ENCODE measurements at places on chromosomes 1 and 21.

DNA sequence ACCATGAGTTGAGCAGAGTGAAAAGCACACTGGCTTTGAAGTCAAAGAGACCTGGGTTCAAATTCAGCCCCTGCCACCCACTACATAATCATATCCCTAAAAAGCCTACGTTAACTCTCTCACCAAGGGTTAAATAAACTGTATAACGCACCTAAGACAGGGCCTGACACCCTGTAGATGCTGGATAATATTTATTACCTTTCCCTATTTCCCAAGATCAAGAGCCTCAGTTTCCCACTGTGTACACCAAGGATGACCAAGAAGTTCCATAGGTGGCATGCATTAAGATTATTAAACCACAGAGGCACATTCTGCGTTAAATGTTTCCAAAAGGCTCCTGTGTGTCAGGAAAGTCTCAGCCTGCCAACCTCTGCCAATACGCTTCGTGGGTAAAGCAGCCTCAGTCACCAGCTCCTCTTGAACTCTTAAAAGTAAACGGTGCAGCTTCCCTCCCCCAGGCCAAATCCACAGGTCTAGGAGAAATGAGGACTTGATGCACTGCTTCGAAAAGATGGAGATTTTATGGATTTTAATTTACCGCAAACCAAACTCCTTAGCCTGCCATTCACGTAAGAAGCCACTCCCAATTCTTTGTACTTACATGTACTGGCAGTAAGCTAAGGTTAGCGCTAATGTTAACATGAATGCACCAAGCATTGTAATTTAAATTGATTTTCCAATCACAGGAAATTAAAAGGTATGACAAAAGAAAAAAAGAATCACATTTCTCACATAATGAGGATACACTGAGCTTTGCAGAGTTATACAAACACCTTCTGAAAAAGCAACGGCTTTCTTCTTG is 2.6 kb downstream of the USP24 start:
- no peak for DNase-seq

DNA sequence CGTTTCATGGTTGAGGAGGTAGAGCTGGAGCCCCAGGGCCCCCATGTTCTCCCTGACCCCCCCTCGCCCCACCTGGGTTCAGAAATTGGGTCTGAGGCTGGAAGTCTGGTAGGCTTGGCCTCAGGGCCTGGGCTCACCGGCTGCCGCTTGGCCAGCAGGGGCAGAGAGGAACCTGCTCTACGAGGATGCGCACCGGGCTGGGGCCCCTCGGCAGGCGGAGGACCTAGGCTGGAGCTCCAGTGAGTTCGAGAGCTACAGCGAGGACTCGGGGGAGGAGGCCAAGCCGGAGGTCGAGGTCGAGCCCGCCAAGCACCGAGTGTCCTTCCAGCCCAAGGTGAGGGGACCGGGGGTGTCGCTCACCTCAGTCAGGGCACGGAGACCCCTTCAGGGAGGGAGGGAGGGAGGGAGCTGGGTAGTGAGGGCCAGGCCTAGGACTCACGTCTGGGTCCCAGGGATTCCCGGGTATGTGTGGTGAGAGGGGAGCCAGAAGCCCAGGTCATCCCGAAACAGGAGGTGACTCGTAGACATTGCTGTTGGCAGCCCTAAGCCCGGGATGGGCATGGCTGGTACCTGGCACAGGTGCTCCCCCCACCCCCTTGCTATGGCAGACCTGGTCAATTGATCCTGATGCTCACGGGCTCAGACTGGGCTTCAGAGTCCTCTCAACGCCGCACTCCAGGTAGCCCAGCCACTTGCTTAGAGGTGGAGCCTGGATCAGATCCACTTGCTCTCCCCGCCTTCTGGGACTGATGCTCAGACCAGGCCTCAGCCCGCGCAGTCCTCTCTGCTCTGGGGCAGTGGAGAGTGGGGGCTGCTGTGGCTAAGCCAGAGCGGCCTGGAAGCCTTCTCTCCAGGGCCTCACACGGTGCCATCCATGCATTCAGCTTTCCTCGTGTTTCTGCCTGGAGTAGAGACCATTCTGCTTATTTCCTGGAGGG is 68.4 kb downstream of the ARHGEF10L start:
- no peak for DNase-seq

DNA sequence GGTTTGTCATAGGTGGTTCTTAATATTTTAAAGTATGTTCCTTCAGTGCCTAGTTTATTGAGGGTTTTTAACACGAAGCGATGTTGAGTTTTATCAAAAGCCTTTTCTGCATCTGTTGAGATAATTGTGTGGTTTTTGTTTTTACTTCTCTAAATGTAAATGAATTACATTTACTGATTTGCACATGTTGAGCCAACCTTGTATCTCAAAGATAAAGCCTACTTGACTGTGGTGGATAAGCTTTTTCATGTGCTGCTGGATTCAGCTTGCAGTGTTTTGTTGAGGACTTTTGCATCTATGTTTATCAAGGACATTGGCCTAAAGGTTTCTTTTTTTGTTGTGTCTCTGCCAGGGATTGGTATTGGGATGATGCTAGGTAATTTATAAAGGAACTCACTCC is 142.5 kb downstream of the PRDM2 start:
- no peak for DNase-seq

DNA sequence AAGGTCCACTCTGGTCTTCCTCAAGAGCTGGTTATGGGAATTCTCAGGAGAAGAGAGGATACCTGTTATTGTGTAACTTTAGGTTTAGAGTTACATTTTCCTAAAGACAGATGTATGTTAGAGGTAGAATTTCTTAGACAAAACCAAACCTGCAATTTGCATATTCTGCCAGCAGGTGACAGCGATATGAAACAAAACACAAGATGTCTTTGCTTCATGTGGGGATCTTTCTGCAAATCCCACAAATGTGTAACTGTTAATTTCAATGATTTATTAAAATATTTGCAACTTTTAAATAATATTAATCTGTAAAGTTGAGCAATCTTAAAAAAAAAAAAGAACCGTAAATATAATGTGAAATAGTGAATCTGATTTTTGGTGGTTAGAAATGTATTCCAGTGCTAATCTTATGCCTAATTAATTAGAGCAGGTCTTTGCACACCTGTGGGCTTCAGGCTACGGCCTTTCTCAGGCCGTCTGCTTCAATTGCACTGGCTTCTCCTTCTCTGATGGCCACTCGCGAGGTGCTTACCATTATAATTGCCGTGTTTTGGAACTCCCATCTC is 33.4 kb downstream of the FAM78B start:
- DNase-seq: no peak

DNA sequence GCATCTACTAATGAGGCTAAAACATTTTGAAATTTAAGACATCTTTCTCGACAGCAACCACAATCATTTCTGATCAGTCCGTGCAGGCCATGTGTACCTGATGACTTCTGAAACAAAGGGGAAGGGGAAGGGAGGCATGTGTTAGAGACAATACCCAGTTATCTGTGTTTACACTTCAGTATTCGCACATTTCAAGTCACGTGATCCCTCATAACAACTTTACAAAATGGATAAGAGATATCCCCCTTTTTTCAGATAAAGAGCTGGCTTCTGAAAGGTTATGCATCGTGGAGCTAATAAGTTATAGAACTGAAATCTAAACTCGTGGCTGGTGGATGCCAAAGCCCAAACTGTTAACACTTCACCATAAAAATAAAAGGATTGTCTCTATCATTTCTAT is 175.7 kb downstream of the CHRM3 start:
- no peak for DNase-seq

GRCh38 chr1:200075522-200075921 is 48.0 kb downstream of the NR5A2 start:
- DNase-seq: no peak

- peak; percentile 63 for DNase-seq
These were observed 12.4 kb downstream of the PSEN2 start for GRCh38 chr1:226882631-226883409.

GRCh38 chr1:67332653-67333529 is 25.2 kb downstream of the IL12RB2 start:
- DNase-seq: peak; percentile 74

DNA sequence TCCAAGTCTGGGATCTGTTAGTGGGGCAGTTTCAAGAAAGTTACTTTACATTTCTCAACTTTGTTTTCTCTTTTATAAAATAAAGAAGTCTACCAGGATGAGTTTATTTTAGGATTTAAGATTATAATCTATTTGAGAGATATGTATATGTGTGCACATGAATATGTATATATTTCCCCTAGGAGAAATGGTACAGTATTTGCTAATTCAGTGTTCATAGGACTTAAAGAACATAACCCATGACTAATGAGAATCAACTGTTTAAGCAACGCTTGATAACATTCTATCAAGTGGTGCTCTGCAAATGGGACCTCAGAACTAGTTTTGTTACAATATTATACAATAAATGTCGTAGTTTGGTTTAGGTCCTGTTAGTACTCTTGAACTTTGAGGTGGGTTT is 7.0 kb downstream of the BCAS2 start:
- DNase-seq: no peak

DNA sequence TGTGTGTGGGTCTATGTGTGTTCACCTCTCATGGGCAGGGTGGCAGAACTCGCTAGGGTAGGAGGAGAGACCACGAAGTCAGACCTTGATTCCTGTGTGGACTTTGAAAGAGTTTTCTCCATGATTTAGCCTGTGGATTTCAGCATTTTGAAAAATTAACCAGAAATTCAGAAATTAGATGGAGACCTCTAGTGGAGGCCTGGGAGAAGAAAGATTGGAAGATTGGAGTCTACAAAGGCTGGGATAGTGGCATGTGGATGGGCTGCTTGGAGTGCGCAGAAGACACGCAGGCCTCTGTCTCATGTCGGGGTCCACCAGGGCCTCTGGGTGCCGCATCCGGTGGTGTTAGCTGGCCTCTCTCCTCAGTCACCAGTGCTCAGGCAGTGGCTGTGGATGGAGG is 18.9 kb upstream of the IGSF5 start:
- no peak for DNase-seq

GRCh38 chr1:207820568-207821463 is 69.0 kb downstream of the CD46 start:
- no peak for DNase-seq

DNA sequence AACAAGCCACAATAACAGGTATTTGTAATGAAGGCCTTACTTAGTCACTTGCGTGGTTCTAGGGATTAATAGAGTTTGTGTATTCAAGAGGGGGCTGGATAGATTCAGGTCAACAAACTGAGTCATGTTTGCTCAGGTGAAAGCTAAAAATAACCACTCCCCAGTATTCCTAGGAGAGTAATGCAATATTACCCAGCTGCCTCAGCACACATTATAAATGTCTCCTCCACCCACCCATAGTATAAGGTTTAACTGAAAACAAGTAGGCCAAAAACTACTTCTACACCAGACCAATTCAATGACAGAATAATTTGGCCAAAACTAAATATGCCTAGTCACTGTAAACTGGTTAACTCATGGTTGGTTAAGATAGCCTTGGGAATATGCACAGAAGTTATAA is 34.4 kb downstream of the WLS start:
- DNase-seq: no peak

- peak; percentile 78 for DNase-seq
These were observed 522 bp downstream of the LRP8 start for GRCh38 chr1:53327182-53327913.

- no peak for DNase-seq
These were observed 143.3 kb upstream of the ST6GALNAC5 start for GRCh38 chr1:76723949-76724348.

- no peak for DNase-seq
These were observed 14.7 kb downstream of the XPR1 start for GRCh38 chr1:180646547-180646946.

GRCh38 chr1:206047271-206047670 is 5.7 kb upstream of the RHEX start:
- DNase-seq: no peak

DNA sequence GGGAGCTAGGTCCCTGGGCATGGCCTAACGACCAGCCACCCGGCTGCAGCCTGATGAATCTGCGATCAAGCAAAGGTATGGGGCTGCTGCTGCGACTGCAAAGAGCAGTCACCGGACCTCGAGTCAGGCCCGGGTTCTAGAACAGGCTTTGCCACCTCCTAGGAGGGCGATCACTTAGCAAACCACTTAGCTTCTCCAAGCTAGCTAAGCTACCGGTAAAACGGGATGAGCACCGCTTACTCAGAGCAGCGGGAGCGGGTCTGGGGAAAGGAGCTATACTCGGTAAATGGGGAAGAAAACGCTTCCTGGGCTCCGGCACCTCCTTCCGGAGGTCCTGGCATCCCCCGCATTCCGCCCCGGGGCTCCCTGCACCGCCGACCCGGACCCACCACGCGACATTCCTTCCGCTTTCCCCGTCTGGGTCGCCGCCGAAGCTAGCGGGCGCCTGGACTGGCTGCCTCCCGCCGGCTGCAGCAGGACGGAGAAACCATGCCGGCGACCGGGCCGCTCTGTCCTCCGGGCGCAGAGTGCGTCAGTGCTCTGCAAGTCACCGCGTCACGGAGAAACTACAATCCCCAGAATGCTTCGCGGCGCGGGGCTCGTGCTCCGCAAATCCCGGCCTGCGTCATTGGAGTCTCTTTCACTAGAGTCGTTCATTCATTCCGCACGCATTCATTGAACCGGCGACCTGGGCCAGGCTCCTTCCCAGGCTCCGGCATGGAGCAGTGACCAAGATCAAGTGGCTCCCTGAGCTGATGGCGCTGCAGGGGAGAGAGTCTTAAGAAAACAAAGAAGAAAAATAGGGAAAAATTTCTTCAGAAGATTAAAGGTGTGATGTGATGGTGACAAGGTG is at the start of gene LSM10:
Gene LSM10, minus strand, starts transcription at position 531 of the 853 bp plus-strand sequence. CDS start 3,779 bp downstream, outside the sequence.
- peak; percentile 90 for DNase-seq

GRCh38 chr1:86706018-86706635 is 1.8 kb downstream of the SH3GLB1 start:
- no peak for DNase-seq

GRCh38 chr1:224761245-224761644 is 145.1 kb downstream of the CNIH3 start:
- DNase-seq: no peak

- DNase-seq: no peak
These were observed 57.0 kb upstream of the GJB5 start for GRCh38 chr1:34697818-34698217.

GRCh38 chr1:161082996-161083747 is 6.2 kb downstream of the NECTIN4 start:
- DNase-seq: no peak

DNA sequence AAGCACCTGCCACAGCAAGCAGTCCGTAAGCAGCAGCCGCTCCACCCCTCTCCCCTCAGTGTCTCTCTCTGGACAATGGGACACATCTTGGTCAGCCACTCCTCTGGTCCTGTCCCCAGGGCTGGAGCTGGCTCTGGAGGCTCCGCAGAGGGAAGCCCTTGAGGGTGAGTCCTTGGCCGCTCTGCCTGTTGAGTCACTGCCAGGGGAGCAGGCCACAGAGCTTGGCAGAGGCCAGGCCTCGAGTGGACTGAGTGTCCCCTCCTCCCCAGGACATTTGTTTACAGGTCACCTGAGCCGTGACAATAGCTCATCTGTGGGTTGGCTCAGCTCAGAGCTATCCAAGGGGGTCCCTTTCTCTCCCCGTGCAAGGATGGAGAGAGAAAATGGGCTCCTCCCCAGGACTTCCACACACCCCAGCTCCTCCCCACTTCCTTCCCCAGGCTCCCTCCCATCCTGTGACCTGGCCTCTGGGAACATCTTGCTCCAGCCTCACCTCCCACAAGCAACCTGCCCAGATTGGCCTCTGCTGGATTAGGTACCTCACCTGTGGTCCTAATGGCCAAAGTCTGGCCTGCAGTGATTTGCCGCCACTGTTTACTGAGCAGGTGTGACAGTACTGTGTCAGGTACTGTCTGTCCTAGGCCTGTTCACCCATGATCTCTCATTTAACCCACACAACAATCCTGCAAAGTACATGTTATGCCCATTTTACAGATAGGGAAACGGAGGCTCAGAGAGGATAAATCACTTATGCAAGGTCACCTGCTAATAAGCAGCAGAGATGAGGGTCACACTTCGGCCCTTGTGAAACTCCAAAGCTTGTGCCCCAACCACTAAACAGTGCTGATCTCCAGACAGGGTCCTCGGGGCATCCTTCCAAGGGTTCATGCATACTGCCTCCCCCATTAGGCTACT is 4.8 kb downstream of the FAM131C start:
- DNase-seq: no peak

Measured in GM06990 (cell line).